ENCODE measurements at places on chromosomes 13 and 19.
A peak's percentile ranks its signal among the peaks of the same experiment; 100 is the strongest.

DNA sequence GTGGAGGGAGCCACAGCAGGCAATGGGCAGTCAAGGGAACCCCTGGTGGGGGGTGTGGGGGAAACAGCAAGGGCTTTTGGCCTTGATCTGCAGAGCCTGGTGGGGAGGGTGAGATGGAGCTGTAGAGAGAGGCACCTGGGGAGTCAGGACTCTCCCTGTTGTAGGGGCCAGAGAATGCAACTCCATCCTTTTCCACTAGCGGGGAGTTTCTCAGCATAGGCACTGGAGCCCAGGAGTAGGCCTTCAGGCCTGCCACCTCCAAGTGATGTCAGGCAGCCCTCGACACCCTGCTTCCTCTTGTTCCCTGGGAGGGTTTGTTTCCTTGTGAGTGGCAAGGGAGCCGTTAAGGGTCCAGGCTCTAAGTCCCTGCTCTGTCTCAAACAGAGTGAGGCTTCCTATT, 25.0 kb downstream of the MEGF8 start:
- no peak for DNase-seq

- no peak for DNase-seq
These were observed 1451.5 kb downstream of the EFNB2 start for GRCh38 chr13:105083992-105084391.

GRCh38 chr13:112820318-112820717, 130.5 kb downstream of the ATP11A start:
- no peak for DNase-seq

GRCh38 chr19:19205416-19206410, 2.5 kb upstream of the NR2C2AP start:
- DNase-seq: no peak

DNA sequence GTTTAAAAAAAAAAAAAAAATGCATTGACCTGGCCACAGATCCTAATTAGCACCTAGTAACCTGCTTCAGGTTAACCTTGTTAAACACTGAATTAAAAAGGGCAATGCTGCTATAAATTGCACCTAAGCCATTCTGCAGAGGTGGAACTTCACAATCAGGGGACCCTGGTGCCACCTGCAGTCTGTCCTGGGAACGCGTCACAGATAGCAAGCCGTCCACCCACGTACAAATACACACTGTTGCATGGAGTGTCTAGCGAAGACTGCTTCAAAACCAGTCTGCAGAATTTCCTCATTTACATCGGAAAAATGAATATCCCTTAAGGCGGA, 169.3 kb downstream of the COL4A1 start:
- no peak for DNase-seq

DNA sequence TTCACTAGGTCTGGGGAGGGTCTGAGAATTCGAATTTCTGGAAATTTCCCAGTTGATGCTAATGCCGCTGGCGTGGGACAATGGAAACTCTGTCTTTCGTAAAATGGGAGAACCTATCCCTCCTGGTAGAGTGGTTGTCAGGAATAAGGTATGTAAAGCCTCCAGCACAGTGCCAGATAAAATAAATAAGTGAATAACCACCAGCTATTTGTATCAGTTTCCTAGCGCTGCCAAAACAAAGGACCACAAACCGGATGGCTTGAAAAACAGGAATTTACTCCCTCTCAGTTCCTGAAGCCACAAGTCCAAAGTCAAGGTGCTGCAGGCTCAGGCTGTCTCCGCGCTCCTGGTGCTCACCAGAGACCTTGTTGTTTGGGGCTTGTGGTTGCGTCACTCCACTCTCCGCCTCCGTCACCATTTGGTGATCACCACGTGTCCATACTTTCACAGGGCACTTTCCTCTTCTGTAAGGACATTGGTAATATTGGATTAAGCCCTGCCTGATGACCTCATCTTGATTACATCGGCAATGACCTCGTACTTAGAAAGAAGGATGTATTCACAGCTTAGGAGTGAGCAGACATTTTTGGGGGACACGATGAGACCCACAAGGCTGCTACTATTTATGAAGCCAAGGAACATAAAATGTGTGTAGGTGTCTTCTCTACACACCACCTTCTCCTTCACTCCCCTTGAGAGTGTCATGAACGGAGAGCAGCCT, 428.5 kb downstream of the IRS2 start:
- DNase-seq: no peak

DNA sequence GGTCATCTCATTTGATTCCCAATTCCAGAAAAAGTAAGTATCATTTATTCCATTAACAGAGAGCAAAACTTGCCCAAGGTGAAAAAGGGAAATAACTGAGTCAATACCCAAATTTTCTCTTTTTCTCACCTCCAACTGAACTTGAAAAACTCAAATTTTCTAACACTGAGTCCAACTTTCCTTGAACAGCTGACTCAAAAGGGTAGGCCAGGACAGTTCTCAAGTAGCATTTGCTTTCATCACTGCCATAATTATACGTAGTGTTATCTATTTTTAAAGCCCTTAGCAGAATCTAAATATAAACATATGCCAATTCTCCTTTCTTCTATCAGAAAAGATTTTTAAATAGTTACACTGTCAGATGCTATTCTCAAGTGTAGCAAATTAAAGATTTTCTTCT, 3.5 kb downstream of the N4BP2L2 start:
- DNase-seq: no peak

DNA sequence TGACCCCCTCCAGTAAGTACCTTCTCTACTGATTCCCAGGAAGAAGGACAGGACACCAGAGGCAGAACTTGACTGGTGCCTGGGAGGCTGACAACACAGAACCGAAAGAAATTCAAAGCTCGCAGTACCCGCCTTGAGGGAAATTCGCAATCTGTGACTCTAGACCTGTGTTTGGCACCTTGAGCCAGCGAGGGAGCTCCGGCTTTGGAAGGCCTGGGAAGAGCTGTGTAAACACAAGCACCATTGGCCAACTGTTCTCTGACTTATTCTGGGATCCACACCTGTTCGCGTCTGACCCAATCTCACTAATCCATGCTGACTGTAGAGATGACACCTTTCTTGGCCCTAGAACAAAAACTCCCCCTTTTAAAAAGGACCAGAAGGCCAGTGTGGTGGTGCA, 50.7 kb downstream of the CEBPG start:
- DNase-seq: no peak

GRCh38 chr13:91020461-91021034, 326.9 kb upstream of the MIR17HG start:
- no peak for DNase-seq

DNA sequence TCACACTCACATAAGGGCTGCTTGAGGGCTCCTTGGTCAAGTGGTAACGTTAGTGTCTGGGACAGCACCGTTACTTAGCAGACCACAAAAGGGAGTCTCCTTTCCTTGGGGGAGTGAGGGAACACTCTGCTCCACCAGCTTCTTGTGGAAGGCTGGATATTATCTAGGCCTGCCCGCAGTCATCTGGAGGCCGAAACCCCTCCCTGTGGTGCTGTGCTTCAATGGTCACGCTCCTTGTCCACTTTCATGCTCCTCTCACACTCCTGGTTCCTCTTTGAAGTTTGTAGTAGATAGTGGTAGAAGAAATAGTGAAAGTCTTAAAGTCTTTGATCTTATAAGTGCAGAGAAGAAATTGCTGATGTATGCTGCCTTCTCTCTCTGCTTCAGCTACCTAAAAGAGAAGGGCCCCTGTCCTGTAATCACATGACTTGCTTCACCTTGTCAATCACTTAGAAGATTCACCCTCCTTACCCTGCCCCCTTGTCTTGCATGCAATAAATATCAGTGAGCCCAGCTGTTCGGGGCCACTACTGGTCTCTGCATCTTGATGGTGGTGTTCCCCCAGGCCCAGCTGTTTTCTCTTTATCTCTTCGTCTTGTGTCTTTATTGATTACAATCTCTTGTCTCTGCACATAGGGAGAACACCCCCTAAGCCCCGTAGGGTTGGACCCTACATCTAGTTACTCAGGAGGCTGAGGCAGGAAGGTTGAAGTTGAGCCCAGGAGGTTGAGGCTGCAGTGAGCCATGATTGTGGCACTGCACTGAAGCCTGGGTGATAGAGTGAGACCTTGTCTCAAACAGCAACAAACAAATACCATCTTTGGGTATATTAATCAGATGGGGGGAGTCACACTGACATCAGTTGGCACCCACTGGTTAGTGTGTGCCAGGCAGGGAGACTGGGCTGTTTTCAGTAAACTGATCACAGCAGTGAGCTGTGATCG, 11.6 kb upstream of the MZF1 start:
- DNase-seq: no peak

DNA sequence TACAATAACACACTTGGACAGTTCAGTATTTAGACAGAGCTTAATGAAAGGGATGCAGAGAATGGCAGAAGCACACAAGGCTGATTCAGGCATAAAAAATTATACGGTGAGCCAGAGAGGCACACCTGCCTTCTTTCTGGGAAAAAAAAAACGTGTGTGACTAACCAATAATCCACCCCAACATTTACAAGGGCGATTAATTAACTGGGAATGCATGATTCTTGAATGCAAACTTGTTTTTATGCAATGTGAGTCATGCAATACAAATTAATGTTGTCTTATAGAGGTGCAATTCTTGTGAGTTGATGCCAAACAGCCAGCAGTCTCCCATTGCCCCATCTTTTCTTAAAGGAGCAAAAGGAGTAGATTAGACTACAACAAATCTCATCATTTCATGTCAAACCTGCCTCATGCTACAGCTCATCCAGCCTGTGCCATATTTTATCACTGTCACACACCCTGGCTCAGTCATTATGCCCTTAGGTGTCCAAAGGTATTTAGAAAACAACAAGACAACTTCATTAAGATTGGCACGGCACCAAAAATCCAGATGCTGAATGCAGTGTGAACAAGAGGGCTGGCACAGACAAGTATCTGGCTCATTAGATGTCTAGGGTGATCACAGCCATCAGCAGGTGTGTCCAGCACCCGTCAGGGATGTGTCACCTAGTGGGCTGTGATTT, 721.1 kb downstream of the EFNB2 start:
- no peak for DNase-seq

DNA sequence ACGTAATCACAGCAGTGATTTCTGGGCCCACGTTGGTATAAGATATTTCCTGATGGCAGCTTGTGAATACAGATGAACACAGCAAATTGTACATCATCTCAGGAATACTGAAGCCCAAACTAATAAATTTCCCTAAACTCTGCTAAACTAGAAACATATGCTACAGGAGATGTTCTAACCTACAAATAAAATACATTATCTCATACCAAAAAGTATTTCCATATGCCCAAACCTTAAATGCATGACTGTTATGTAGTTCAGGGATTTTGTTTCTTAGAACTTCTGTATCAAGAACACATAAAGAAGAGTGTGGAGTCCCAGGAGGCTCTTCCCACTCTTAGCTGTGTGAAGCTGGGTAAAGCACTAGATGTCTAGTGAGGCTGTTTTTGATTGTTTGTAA, 138.4 kb downstream of the RFC3 start:
- no peak for DNase-seq

DNA sequence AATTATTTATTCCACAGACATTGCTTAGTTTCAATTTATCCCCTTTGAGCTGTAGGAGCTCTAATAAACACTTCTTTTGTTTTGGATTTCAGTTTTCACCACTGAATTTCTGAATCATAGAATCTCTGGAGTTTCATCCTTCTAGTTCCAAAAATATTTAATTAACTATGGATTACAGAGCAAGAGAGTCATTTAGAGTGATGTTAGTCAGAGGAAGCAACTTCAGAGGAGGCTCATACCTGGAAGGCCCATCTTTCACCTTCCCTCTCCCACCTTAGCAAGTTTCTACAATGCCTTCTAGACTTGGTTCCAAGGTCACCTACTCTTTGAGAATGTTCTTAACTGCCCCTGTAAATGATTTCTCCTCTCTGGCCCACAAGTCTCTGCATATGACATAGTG, 353.2 kb downstream of the SPRY2 start:
- no peak for DNase-seq

DNA sequence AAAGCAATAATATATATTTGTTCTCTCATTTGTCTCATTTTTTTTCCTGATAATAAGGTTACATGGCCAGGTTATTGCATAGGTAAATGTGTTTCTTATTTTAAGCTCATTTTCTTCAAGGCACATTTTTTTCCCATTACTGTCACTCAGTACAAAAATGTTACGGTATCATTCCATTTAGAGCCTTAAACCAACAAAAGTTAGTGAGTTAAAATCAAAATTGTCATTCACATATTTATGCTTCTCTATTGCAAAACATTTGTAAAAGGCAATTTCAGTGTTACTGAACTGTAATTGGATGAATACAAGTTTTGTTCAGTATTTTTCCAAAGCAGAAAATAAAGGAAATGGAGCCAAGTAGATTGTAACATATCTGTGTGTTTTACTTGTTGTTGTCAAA, 117.6 kb upstream of the MAB21L1 start:
- DNase-seq: no peak

- DNase-seq: peak; percentile 49
These were observed 24.2 kb upstream of the C1QTNF9B start for GRCh38 chr13:23921451-23921888.

DNA sequence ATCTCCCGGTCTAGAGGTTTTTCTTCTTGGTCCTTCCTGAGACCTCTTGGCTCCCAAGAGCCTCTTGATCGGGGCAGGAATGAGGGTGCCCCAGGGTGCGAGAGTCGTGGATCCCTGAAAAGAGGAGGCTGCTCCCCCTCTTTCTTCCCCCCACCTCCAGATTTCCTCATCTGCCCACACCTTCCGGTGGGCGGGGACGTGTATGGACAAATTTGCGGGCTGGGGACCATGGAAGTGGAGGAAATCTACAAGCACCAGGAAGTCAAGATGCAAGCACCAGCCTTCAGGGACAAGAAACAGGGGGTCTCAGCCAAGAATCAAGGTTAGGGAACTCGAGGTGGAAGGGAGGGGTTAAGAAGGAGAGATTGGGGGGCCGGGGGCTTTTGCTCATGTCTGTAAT, at the start of gene MCEMP1:
TSS of gene MCEMP1 (plus strand) at position 237 of the 400 bp plus-strand sequence. CDS start at position 268, 31 bp downstream.
- no peak for DNase-seq

DNA sequence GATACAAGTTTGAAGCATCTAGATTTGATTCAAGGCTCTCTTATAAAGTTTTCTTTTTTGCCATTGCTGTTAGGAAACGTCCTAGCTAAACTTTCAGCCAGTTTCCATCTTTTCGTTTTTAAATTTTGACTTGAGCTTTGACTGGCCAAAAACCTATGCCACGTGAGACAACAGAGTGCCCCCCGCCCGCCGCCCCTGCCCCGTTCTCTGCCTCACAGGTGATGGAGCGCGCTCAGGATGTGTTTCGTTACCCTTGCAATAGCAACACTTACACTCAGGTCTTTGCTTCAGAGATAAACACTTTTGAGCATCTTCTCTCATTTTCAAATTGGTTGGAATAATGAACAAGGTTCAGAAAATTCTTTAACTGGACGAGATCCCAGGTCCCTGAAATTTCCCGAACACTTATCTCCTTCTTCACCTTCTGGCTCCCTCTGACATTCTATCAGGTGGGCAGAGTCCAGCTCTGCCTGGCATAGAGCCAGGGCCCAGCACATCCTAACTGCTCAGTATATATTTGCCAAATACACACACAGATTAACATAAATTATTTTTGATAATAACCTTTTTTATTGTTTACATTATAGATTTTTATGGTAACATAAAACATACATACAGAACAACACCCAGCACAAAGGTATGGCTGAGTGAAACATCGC, 301.1 kb downstream of the IRS2 start:
- DNase-seq: no peak

GRCh38 chr13:82654861-82655855, 1227.1 kb downstream of the SLITRK1 start:
- DNase-seq: no peak

Measured in CD4-positive, alpha-beta T cell treated with Interleukin-1 beta for 1 hour (primary cell).